ENCODE measurements at places on chromosomes 4 and X. TPM values are rescaled to one million over a fixed set of nuclear protein-coding genes. Genes with fewer than 3 reads are reported as not detected.

GRCh38 chr4:4791299-4792111 lies 68.0 kb upstream of the MSX1 start:
- peaks cover 20% of the 10 kb centered on the region for H3K36me3 ChIP-seq
- H3K4me3 ChIP-seq: no peak overlapping the region
- no peak for DNase-seq
- H3K4me1 ChIP-seq: no peaks in the 10 kb centered on the region
- H3K27me3 ChIP-seq: peaks cover 4% of the 10 kb centered on the region

DNA sequence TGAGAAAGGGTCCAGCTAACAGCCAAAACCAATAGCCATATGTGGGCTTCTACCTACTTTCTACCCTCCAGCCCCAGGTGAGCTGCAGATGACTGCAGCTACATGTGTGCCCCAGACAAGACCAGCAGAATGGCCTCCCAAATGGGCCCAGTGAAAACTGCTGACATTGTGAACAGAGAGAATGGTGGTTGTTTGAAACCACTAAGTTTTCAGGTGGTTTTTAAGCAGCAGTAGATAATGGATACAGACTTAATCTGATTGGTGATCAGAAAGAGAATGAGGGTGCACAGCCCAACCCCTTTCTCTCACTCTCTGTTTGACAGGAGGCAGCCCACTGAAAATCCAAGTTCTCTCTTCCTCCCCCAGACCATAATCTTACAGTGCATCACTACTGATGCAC lies 42.5 kb upstream of the BBS12 start:
- peaks cover 6% of the 10 kb centered on the region for H3K27me3 ChIP-seq
- H3K4me1 ChIP-seq: peaks cover 2% of the 10 kb centered on the region
- H3K36me3 ChIP-seq: no peaks in the 10 kb centered on the region
- H3K4me3 ChIP-seq: no peak overlapping the region

GRCh38 chr4:75514949-75515612 lies 808 bp downstream of the THAP6 start:
- DNase-seq: no peak
- peaks cover 30% of the 10 kb centered on the region for H3K4me1 ChIP-seq
- peaks cover 24% of the 10 kb centered on the region for H3K36me3 ChIP-seq
- H3K27me3 ChIP-seq: no peaks in the 10 kb centered on the region
- no peak overlapping the region for H3K4me3 ChIP-seq

DNA sequence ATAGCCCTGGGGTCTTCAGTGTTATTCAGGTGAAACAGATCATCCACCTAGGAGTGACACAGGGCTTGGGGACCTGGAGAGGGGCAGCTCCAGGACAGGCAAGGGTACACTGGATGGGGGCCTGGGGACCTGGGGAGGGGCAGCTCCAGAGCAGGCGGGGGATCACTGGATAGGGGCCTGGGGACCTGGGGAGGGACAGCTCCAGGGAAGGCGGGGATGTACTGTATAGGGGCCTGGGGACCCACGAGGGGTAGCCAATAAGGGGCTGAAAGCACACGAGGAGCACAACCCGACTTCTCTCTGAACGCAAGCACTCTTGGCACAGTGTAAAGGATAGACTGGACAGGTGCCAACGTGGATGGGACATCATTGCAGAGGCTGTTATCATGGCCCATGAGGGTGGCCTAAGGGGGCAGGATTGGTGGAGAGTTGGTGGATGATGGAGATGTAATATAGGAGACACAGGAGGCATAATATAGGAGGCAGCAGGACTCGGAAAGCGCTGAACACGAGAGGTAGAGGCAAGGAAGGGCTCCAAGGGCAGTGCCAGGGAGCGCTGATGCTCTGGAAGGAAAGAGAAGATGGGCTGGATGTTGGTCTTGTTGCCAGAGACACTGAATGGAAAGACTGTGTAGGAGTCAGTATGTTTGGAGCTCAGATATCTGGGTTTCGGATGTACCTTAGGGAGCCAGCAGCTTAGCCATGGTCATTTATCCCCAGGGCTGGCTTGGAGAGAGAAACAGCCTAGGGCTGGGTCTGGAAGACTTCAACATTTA lies 37.9 kb upstream of the FGFBP2 start:
- peaks cover 3% of the 10 kb centered on the region for H3K27me3 ChIP-seq
- H3K36me3 ChIP-seq: no peaks in the 10 kb centered on the region
- no peak for DNase-seq
- no peak overlapping the region for H3K27ac ChIP-seq
- no peak overlapping the region for H3K4me3 ChIP-seq
- H3K4me1 ChIP-seq: no peaks in the 10 kb centered on the region

- H3K27ac ChIP-seq: no peak overlapping the region
- no peaks in the 10 kb centered on the region for H3K27me3 ChIP-seq
- H3K4me1 ChIP-seq: peaks cover 88% of the 10 kb centered on the region
- H3K4me3 ChIP-seq: peak overlapping the region; percentile 66
- DNase-seq: no peak
- no peaks in the 10 kb centered on the region for H3K36me3 ChIP-seq
Measured at GRCh38 chr4:76981644-76982043, 32.1 kb downstream of the SEPTIN11 start.

- no peaks in the 10 kb centered on the region for H3K4me1 ChIP-seq
- no peak overlapping the region for H3K4me3 ChIP-seq
- no peaks in the 10 kb centered on the region for H3K36me3 ChIP-seq
Measured at GRCh38 chrX:51568586-51568985, 50.1 kb downstream of the CENPVL3 start.

Gene FAT4
- 0.03 TPM for total RNA-seq

Gene PNMA3
- 7.9 TPM for total RNA-seq

Gene GPRASP3
- total RNA-seq: 5.1 TPM

Gene TREX2
- 5.5 TPM for total RNA-seq

Gene MXRA5
- not detected for total RNA-seq

Gene CMC4
- total RNA-seq: 8.6 TPM

Measured in naive thymus-derived CD8-positive, alpha-beta T cell (primary cell).